ENCODE measurements at places on chromosomes 13 and 19.

DNA sequence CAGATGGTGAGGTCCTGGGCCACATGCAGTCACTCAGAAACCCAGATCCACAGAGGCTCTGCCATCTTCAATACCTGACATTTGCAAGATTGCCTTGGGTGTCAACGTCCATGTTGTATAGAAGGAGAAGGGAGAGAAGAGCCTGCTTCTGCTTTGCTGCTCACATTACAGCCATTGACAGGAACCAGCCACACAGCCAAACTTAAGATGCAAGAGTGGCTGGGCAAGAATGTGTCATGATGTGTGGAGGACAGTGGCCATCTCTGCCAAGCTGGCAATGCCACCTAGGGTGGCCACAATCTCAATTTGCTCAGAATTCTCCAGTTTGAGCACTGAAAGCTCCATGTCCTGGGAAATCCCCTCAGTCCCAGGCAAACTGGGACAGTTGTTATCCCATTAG lies 25.9 kb upstream of the SERPINE3 start:
- no peak for DNase-seq

- DNase-seq: no peak
These were observed 2.5 kb downstream of the POLR1G start for GRCh38 chr19:45408830-45409556.

DNA sequence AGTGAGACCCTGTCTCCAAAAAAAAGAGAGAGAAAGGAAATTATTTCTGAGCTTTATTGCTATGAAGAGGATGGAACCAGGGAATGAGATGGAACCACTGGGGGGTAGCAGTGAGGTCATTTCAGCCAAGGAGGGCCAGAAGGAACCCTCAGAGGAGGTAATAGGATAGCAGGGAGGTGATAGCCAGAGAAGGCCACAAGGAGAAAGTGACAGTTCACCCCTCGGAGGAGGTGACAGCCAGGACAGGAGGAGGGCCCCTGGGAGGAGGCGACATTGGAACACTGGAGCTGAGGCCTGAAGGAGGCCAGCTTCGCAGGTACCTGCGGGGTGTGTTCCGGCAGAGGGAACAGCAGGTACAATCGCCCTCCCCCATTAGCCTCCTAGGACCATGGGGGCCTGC lies 675 bp upstream of the PGPEP1 start:
- no peak for DNase-seq

- no peak for DNase-seq
These were observed 21.6 kb downstream of the CAPS start for GRCh38 chr19:5935473-5936291.

DNA sequence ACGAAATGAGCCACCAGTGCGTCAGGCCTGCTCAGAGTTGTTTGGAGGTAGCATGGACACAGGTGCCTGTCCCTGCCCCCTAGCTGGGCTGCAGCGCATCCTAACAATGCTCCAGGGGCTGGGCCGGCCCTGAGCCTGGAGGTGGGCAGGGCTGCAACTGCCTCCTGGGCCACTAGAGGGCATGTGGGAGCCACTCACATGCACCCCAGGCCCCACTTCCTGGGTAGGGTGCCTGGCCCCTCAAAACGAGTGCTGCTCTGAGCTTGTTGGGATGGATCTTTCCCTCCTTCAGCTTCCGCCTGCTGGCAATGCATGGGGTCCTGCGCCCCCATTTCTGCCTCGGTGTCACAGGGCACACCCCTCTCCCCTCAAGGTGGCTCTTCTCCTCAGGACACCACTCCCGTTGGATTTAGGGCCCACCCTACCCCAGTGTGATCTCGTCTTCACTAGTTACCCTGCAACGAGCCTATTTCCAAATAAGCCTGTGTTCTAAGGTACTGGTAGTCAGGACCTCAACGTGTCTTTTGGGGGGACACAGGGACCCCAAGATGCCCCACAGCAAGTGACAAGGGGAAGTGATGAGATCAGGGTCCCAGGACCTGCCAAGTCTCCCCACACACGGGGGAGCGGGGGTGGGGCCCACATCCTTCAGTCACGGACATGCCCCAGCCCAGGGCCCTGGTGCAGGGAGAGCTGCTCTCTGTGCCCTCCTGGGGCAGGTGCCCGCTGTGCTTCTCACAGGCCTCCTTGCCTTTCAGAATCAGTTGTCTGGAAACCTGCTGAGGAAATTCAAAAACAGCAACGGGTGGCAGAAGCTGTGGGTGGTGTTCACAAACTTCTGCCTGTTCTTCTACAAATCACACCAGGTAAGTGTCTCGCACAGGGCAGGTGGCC lies 131.3 kb downstream of the STK24 start:
- no peak for DNase-seq

GRCh38 chr13:97935071-97935470 lies 18.4 kb upstream of the IPO5 start:
- no peak for DNase-seq

- no peak for DNase-seq
These were observed 249.8 kb downstream of the NBEA start for GRCh38 chr13:35191883-35192282.

GRCh38 chr19:30229525-30230174 lies 142.5 kb upstream of the ZNF536 start:
- DNase-seq: peak; percentile 57

DNA sequence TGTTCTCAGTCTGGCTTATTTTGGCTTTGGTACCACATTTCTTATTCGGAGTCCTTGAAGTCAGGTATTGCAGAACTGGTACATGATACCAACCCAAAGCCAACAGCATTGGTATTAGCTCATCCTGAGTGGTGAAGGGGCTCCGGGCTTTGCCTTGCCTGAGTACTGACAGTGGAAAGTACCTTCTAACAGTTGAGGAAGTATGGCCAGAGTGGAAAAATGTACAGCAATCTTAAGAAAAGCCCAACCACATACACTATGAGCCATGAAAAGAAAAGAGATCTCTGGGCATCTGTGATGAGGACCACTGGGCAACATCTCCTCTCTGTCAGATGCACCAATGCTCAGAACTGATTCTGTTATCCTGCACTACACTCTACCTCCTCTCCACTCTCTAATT lies 8.3 kb downstream of the LCP1 start:
- DNase-seq: no peak

GRCh38 chr13:97385146-97385545 lies 48.8 kb upstream of the RAP2A start:
- DNase-seq: no peak

DNA sequence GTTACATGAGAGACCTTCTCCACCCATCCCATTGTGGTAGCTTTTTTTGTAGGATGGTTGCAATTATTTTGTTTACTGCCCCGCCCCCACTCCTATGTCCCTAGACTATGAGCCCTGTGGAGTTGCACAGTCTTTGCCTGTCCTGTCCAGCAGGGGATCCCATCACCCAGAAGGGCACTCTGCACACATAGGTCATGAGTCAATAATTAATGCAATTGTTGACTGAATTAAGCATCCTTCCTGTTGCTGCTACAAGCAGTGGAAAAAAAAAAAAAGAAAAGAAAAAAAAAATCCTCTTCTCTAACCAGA lies 14.2 kb downstream of the C19orf81 start:
- peak; percentile 12 for DNase-seq

GRCh38 chr13:111304603-111305289 lies 15.7 kb upstream of the TEX29 start:
- no peak for DNase-seq

GRCh38 chr19:39199025-39199424 lies 2.3 kb downstream of the NCCRP1 start:
- DNase-seq: no peak

DNA sequence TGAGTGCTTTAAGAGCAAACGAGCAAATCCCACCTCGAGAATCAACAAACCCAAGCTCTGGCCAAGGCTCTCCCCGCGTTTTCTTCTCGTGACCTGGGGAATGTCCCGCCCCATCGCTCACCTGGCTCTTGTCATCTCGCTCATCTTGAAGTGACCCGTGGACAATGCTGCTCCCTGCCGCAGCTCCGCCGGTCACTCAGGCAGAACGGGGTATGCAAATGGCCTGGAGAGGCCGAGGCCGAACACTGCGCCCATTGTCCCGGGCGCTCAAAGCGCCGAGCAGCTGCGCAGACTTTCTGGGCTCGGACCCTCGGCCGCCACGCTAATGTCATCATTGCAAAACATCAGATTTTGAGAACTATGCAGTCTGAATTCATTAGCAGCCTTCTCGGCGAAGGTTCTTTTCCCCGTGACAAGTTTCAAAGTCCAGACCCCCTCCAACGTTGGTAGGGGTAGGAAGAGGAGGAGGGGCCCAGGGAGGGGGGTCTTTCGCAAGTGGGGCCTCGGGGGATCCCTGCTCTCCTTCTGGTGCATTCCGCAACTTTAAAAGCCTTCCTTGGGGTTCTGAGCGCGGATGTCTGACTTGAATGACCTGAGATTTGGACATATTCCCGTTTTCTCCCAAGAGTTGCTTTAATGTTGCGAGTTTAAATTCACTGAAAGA lies 39.7 kb downstream of the SOX1 start:
- no peak for DNase-seq

- no peak for DNase-seq
These were observed 5.5 kb downstream of the ZBTB7A start for GRCh38 chr19:4061178-4061682.

DNA sequence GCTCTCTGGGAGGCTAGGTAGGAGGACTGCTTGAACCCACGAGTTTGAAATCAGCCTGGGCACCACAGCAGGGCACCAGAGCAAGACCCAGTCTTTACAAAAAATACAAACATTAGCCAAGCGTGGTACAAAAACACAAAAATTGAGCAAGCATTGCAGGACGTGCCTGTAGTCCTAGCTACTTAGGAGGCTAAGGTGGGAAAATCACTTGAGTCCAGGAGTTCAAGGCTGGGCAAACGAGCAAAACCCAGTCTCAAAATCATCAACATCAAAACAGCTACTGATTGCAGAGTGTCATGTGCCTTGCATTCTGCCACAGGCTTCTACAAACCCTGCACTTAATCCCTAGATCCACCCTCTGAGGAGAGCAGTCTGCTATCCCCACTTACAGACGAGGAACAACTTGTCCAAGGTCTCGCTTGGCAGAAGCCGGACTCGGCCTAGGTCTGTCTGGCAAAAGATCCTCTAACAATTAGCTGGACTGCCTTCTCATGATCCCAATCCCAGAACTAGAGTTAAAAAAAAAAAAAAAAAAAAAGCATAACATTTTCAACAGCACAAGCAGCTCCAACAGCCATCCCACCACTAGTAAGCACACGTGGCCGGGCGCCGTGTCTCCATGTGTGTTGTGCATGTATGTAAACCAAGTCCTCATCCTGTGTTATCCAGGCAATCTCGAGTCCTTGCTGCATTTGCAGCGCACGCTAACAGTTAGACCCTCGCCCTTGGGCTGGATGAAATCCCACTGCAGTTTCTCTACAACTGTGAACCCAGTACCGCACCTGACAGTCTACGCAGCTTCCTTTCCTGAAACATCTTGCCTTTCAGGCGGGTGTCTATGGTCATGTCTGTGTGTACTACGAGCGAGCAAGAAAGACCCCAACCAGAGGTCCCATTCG lies 2.0 kb downstream of the PPP6R1 start:
- no peak for DNase-seq

DNA sequence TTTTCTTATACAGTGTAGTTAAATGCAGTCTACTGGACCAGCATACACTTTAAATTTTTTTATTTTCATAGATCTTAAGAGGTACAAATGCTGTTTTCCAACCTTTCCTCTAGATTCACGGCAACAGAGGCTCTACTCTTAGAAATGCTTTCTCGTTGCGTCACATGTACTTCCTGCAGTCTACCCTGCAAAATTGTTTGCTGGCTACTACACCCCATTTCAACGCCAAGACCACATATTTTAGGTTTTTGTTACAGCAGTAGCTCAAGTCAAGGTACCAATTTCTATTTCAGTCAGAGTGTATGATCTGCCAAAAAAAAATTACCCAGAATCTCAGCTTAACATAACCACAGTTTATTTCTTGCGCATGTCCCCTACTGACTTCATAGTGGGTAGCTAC lies 94.1 kb downstream of the TNFSF13B start:
- no peak for DNase-seq

- DNase-seq: no peak
These were observed 32.5 kb downstream of the LCP1 start for GRCh38 chr13:46149272-46150133.

DNA sequence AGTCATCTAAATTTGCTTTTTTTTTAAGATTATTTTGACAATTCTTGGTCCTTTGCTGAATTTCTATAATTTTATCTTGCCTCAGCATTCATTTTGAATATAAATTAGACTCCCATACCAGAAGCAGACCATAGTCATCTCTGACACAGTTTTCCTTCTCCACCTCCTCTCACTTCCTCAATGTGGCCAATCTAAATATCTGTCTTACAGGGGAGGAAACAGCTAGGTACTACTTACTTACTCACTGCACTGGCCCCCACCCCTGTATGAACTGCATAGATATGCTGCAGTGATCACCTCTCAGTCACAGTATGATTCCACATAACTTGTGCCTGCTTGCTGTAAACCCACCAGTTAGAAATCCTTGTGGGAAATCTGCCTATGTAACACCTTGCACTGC lies 665.6 kb downstream of the FGF9 start:
- no peak for DNase-seq

GRCh38 chr13:25874064-25874737 lies 177.6 kb downstream of the SHISA2 start:
- no peak for DNase-seq

DNA sequence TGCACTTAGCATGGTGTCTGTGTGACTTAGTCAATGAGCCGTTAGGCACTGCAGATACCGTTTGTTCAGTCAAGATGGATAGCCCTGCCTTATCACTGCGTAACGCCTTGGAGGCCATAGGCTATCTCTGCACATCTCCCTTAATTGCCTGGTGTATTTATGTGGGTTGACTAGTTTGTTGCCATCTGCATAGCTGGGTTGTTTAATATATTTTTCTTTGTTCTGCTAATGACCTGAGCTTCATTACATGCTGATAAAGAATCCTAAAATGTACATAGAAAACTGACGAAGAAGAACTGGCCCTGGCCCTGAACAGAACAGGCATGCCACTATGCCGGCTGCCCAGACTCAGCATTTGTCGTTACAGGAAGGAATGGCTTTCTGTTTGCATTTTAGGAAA lies 297.8 kb downstream of the SHISA2 start:
- DNase-seq: no peak

DNA sequence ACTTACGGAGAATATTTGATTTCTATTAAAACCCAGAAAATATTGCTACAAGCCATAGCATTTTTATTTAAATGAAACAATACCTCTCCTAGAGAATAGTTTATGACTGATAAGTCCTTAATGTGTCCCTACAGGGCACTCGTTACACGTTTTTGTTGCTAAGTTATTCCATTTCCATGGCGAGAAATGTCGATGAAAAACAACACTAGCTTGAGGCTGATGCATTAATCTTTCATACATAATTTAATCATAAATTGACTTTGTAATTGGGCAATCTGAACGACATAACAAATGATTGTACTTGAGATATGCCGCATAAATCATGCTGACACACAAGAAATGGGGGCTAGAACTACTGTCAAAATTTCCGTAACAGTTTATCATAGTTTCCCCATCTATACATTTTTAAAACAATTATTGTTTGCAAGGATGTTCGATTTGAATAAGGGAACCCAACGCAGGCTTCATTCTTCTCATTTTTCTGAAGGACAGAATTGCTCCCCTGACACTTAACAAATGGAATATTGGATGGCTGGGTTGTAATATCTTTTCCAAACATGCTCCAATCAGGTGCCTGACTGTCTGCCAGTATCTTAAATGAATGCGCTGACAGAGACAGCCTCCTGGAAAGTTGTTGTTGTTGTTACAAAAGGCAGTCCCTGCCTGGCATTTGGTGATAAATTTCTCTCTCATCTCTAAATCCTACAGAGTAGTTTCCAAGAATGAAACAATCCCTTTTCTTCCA lies 61.9 kb downstream of the FLT1 start:
- DNase-seq: no peak

GRCh38 chr19:10408511-10409283 lies 5.4 kb upstream of the CDC37 start:
- no peak for DNase-seq

GRCh38 chr13:44759384-44760360 lies 183.5 kb upstream of the TSC22D1 start:
- peak; percentile 84 for DNase-seq
